SW 1271 (cell line): ENCODE measurements at places on chromosomes 6 and 20.
A peak's percentile ranks its signal among the peaks of the same experiment; 100 is the strongest.

DNA sequence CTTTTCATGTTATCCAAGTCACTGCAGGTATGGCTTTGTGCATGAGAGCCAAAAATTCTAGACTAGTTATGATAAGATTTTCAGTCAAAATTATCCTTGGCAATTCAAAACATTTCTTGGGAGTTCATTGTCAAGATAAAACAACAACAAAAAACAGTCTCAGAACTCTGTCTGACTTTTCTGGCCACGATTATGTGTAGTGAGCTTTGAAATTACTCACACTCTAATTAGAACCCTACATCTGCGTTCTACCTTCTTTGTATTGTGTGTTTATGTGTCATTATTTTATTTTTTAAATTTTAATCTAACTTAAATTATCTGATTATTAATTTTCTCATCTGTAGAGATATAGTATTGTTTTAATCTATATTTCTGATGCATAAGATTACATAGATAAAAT is 459.2 kb downstream of the FRK start:
- no peak for DNase-seq

DNA sequence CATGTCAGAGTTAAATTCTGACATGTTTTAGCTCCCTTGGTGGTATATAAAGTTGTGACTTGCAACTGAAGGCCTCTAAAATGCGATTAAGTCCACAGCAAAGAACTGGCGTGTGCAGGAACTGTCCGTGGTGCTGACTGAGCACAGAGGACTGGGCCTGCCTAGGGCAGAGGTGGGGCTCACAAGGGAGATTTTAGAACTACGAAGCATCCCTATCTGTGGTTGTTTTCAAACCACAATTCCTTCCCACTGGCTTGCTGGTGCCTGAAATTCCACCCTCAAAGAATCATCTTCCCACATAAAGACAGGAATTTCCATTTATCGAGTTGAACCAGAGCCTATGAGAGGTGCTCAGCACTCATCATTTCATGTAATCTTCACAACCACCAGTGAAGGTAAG is 30.1 kb downstream of the RIMS4 start:
- no peak for DNase-seq

- no peak for DNase-seq
These were observed 132.4 kb downstream of the BMP7 start for GRCh38 chr20:57133926-57134650.

GRCh38 chr6:4703382-4703781 is 72.8 kb upstream of the CDYL start:
- DNase-seq = no peak

DNA sequence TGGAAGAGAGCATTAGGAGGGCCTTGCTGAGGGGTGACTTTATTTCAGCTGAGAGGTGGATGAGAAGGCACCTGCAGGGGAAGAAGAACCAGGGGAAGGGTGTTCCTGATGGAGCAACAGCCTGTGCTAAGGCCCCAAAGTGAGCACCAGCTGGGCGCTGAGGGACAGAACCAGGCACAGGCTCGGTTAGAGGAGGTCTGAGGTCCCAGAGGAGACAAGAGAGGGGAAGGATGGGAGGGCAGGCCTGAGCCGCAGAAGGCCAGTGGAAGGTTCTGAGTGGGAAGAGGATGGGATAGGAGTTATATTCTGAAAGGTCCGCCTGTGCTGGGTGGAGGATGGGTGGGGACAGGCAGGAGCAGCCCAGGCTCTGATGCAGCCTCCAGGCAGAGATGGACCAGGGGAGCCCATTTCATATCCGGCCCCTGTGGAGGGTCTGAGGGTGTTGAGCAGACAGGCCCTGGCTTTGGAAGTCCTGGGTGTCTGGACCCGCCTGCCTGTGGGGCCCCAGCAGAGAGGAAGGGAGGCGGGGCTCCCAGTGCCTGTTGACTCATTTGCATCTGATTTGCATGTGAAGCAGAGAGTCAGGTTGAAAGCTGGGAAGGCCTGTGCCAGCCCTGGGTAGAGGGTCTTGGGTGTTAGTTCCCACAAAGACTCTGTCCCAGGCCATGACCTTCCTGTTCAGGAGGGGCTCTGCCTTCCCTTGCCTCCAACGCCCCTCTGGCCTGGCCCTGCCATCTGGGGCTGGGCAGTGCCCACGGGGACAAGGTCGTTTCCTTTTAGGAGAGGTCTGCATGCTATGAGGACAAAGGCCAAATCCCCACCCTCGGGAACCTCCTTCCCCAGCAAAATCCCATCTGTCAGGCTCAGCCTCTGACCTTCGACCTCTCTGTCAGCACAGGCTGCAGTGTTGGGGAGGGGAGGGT is 10.6 kb upstream of the FAM110A start:
- no peak for DNase-seq

GRCh38 chr20:47748823-47749222 is 36.5 kb downstream of the SULF2 start:
- no peak for DNase-seq

DNA sequence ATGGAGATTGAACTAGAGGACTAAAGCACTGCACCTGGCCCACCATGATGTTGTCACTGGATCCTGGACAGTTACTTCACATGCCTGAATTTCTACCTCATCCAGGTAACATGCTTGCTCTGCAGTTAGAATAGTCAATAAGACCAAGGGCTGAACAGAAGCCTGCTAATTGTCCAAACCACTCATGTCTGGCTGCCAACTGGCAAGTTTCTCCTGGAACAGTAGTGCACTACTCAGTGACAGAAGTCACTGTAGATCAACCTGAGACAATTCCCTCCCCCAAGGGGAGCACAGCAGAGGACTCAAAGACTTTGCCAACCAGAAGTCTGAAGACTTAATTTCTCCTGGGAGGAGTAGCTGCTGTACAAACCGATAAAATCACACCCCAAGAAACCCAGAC is 454.6 kb upstream of the MARCKS start:
- DNase-seq = no peak

GRCh38 chr6:152268846-152269442 is 368.2 kb downstream of the SYNE1 start:
- no peak for DNase-seq

GRCh38 chr6:105034470-105034869 is 77.6 kb downstream of the LIN28B start:
- DNase-seq = no peak

GRCh38 chr20:55394592-55394991 is 610.7 kb downstream of the CBLN4 start:
- DNase-seq = no peak

DNA sequence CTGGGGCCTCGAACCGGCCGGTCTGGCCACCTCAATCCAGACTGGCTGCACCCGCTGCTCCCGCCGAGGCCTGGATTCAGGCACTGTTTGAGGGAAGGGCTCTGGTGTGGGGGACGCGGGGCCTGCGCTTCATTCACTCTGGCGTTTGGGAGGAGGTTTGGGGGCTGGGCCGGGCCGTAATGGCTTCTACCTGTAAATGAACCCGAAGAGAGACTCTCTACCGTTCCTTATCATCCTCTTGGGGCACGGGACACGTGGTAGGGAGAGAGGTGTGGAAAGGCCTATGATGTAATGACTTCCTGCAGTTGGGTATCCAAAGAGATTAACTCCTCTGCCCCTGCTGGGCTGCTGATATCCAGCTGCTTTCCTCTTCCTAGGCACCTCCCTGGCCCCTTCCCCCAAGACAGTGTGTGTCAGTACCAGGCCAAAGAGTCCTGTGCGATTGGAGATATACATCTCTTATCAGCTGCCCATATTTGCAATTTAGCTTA is 1.8 kb downstream of the FOXO3 start:
- peak; percentile 71 for DNase-seq

DNA sequence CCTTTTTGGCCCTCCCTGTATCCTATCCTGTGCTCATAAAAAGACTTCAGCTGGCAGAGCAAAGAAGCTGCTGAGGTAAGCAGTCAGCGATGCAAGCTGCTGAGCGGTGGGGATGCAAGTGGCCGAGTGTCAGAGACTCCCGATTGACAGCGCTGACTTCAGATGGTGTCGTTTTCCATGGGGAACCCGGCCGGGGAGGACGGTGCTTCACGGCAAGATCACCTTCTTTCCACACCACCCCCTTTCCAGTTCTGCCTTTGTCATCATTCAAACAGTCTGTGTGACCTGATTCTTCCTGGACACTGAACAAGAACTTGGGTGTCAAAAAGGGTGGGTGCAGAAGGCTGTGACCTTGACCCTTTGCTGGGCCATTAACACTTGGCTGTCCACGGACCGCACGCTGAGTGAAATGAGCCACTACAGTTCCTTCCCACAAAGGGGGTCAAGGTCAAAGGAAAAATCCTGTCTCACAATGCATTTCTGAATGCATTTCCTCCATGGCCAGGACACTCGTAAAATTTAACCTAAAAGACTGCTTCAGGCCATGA is 52.9 kb upstream of the UNC93A start:
- DNase-seq = no peak

DNA sequence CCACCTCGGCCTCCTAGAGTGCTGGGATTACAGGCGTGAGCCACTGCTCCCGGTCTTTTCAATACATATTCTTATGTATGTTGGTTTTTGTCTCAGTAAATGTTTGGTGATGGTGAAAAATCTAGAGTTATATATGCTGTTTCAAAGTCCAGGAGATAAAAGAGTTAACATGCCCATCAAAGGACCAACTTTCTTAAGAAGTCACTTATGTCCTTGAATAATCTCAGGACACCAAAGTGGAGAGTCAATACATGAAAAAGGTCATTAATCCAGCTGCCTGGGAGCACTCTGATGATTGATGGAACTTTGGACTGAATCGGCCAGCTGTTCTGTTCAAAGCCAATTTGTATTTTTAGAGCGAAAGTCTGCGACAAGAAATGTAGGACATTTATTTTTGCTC is 59.8 kb upstream of the HDAC2 start:
- no peak for DNase-seq
